ENCODE measurements at places on chromosomes 6 and 20.

GRCh38 chr20:45110301-45110700, 4.7 kb downstream of the WFDC5 start:
- no peak for DNase-seq

- DNase-seq, result peak; percentile 93
Observed at GRCh38 chr6:16322666-16323312, 84.4 kb downstream of the GMPR start.

DNA sequence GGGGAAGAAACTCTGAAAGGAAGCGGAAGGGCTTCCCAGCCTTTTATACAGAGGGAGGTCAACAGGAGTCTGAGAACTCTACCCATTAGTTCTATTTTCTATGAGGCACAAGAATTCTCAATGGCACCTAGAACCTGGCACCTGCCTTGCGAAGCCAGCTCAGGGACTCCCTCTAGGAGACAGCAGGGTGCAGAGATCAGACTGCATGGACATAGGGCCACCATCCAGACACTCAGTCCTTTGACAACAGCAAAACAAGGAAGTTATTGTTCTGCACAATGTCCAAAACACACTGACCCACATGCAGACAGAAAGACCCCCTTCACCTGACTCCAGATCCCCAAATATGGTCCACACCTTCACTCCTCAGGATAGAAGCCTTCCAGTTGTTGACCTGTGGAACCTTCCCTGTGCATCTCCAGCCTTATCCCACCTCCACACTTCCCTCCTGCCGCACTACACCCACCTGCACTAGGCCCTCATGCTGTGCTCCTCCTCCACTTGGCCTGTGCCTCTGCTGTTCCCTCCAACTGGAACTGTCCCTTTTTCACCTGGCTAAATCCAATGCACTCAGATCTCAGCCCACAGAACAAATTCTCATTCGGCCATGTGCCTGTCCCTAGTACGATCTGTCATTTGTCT, 27.8 kb downstream of the ACSS1 start:
- DNase-seq, result no peak

DNA sequence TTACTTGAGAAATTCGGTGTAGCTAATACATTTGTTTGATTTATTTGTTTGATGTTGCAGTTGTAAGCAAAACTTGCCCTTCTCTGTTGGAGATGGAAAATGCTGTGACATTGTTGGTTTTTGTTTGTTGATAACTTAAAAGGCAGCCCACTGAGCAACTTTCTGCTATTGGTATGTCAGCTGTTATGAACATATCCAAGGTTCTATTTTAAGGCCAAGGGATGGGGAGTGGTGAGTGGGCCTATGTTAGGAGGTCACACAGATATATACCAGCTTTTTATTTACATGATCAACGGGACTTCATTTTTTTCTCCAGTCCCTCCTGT, 5.7 kb downstream of the QKI start:
- no peak for DNase-seq

- no peak for DNase-seq
Observed at GRCh38 chr6:110856296-110856695, 18.3 kb upstream of the AMD1 start.

GRCh38 chr6:165913676-165914570, 250.9 kb upstream of the PDE10A start:
- no peak for DNase-seq

DNA sequence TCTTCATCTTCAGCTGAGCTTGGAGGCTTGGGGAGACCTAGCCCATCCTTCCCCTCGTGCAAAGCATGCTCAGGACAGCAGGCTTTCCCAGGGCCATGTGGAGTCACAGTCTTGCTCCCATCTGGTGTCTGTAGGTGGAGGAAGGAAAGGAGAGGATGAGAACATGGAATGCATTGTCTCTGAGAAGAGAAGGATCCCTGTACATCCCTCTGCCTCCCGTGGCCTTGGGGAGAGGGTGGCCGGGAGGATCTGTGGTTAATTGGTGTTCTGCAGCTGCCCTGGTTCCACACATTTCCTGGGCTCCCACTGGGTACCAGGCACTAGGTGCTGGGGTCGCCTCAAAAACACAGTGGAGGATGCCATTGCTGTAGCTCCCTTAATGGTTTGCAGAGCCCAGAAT, 134.5 kb downstream of the PHACTR3 start:
- no peak for DNase-seq

DNA sequence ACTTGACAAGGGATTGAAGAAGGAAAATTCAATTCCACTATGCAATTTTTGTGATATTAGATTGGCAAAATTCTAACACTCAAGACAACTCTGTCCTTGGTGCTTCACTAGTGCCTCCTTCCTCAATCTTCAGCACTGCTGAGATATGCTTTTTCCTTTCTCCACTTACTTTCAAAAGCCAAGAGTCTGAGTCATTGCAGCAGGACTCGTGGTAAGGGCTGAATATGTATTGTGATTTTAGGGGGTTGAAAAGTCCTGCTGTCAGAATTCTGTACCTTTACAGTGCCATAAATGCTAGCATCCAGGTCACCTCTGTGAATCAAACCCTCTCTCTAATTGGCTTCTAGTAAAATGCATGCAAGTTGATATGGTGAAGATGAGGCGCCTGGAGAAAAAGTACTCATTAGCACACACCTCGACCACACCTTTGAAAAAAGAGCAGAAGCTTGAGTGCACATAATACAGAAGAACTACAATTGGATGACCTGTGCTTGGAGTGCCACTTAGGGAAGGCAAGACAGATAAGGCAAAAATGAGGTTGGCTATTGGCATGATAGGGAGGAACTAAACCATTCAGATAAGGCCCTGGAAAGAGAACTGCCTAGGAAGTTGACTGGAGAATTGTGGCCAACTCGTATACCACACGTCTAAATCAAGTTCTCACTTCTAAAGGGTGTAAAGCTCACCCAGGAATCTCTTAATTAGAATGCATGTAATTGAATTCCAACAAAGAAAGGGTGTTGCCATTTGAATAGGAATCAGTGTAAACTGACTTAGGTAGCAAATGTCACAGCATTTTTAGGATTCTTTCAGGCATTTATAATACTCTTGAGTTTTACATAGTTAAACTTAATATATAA, 43.6 kb upstream of the FAM83B start:
- DNase-seq, result no peak

- DNase-seq, result no peak
Observed at GRCh38 chr6:129645106-129645829, 64.7 kb downstream of the ARHGAP18 start.

- DNase-seq, result no peak
Observed at GRCh38 chr6:69162811-69163210, 527.7 kb downstream of the ADGRB3 start.

DNA sequence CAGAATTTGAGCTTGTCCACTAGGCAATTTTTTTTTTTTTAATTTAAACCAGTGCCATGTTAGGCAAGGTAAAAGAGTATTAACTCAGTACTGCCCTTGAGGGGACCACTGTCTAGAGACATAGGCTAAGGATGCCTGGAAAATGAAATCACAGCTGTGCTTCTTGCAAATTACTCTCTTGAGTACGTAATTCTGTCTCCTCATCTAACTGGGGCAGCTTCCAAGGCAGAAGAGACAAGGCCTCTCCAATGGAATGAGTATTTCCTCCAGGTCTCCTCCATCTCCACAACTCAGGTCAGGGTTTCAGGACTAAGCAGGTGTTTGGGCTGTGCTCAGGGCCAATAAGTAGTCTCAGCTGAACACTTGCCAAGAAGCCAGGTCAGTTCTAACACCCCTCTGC, 33.8 kb upstream of the MRPS10 start:
- no peak for DNase-seq

GRCh38 chr20:10828180-10828579, 154.4 kb upstream of the JAG1 start:
- DNase-seq, result no peak

DNA sequence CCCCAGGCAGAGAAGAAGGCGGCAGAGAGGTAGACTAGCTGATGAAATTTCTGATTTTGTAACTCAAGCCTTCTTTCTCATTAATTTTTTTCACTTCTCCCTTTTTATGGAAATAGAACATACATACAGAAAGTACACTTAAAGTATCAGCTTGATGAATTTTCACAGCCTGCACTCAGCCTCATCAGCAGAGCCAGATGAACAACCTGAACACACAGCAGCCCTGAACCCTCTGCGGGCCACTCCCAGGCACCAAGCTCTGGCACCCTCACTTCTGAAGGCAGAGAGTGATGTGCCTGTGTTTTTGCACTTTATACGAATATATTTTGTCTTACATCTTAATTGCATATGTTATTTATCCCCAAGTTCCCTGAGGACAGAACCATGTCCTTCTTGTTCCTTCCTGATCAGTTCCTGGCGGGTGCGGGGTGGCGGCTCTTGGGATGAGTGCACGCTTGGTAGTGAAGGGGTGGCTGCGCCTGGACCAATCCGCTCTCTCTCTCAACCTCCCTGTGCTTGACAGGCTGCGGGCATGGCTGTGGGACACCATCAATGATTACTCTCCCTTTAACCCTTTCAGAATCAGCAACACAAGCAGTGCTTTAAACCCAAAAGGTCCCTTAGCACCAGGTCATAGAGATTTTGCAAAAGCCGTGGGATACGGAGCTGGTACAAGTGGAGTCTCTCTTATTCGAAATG, 34.8 kb upstream of the AFDN start:
- DNase-seq, result no peak

DNA sequence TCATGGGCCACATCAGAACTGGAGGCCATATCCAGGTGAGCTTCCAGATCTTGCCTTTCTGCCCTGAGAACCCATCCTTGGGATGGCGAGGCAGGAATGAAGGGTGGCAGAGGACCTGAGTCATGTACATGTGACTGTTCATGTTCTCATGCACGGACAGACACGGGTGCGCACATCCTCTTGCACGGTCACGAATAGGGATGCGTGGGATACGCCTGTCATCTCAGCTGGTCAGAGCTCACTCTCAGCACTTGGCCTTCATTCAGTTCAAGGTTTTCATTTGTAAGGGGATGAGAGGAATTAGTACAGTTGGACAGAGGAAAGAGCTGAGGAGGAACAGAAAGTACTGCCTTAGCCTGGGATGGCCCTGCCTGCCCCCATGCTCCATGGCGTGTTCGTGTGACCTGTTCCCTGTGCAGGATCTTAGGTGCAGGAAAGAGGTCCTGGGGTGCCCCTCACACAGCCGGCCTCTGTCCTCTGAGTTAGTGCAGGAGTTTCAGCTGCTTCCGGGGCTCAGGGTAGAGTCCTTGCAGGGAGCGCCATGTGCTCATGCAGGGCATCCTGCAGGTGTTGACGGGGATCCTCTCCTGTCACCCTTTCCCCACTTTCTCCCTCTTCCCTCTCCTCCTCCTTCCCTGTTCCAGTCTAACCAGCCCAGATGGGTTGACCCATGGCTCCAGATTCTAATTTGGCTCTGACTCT, 173.4 kb downstream of the DTNBP1 start:
- no peak for DNase-seq

- no peak for DNase-seq
Observed at GRCh38 chr20:38987777-38988176, 25.6 kb downstream of the DHX35 start.

DNA sequence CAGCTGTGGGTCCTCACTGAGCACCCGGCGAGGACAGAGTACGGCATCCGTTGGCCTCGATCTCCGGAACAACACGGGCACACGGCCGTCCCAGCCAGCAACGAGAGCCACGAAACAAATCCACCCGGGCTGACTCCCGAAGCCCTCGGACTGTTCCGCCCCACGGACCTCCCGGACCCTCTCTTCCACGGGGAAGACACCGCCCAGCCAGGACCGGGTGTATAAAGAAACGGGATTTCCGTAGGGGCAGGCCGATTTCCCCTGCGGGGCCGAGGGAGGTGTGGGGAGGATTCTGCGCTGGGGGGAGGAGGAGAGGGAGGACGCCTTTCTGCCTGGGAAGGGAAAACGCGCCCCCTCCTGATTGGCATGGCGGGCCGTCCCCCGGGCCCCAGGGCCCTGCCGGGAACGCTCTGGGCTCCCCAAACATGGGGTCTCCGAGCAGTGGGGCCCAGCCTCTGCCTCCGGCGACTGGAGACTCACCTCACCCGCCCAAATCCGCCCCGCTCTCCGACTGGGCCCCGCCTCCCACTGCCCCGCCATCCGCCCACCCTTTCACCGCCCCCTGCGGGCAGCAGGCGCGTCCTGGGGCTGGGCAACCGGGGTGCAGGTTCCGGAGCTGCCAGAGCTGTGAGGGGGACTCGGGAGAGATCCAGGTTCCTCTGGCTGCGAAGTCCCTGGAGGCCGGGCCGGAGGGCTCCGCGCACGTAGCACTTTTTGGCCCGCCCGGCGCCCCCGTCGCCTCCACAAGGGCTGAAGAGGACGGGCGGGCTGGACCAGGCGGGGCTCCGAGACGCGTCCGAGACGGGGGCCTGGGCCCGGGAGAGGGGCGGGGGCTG, 679 bp upstream of the PPDPF start:
- DNase-seq, result peak; percentile 45

DNA sequence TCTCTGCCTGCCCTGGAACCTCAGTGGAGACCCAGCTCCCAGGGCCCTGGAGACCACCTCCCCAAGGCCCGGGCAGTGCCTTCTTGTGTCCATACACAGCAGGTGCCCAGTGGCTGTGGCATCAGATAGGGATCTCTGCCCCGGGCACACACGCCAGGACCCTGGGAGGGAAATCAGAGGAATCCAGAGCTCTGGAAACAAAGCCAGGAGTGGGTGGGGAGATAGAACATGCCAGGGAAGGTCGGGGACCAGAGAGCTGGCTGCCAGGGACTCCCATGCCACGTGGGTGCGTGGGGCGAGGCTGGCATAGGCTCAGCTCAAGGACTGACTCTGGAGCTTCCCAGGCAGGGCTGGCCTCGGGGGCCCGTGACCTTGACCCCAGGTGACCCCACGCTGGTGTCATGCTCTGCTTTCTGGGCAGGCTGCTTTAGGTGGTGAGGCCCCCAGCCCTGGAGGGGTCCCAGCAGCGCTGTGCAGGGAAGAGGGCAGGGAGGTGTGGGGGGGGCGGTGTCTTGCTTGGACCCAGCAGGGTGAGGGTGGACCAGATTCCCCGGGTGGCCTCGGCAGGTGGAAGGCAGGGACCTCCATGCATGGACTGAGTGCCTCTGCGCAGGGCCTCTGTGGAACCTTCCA, 17.6 kb upstream of the GATA5 start:
- DNase-seq, result no peak

DNA sequence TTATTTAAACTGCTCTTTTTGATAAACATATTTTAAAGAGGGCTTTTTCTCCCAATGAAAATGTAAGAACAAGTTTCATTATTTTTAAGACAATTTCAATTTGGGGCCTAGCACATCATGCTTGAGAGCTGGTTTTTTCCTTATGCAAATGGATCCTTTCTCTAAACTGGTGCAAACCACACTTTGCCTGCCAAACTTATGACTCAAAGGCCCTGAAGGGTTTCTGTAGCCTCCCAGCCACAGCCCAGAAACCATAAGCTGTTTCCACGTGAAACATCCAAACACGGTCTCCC, 451 bp upstream of the HSF2 start:
- no peak for DNase-seq

- no peak for DNase-seq
Observed at GRCh38 chr6:12595161-12595811, 121.3 kb upstream of the PHACTR1 start.

DNA sequence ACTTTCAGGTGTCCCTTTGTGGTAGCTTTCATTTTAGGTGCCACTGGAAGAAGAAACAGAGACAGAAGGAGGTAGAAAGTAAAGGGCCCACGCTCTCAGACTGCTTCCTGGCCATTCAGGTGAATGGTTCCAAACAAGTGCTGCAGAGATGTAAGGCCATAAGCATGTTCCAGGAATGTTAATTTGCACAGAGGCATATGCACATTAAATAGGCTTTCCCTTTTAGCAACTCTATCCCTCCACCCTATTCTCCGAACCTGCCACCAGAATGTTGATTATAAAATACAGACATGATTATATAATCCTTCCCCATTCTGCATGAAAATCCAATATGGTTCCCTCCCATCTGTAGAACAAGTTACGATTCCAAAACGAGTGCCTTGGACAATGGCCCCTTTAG, 297.2 kb downstream of the C6orf118 start:
- DNase-seq, result no peak
